K562 (cell line): ENCODE measurements at places on chromosomes 2 and 18.

- DNase-seq, result no peak
Measured at GRCh38 chr2:28974252-28974651, 6.8 kb upstream of the TOGARAM2 start.

GRCh38 chr2:45229411-45229810 lies 220.2 kb upstream of the SIX2 start:
- DNase-seq, result no peak

- no peak for DNase-seq
Measured at GRCh38 chr2:109069331-109070194, 59.4 kb upstream of the SH3RF3 start.

DNA sequence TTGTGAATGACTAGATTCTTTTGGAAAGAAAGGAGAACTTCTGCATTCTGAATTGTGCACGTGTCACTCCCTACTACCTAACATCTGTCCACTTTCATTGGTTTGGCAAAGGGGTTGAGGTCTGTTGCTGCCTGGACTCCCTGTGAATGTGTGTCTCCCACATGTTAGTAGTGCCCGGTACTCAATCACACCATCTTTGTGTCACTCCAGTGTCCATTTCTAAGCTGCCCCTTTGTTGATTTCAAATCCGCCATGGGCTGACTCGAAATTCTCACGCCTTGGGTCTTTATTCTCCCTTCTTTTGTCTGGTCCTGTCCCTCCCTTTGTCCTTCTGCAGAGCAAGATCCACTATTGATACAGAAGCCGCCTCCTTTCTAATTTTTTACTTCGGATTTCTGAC lies 7.5 kb downstream of the DPYSL5 start:
- DNase-seq, result no peak

DNA sequence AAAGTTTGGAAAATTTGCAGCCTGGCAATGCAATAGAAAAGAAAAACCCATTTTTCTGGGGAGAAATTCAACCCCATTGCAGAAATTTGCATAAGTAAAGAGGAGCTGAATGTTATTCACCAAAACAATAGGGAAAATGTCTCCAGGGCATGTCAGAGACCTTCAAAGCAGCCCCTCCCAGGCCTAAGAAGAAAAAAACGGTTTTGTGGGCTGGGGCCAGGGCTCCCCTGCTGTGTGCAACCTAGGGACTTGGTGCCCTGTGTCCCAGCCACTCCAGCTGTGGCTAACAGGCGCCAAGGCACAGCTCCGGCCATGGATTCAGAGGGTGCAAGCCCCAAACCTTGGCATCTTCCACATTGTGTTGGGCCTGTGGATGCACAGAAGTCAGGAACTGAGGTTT lies 224.5 kb downstream of the TXNL1 start:
- DNase-seq, result no peak

GRCh38 chr2:7007846-7008741 lies 90.9 kb downstream of the RNF144A start:
- peak; percentile 91 for DNase-seq

- DNase-seq, result no peak
Measured at GRCh38 chr2:172297950-172298349, 129.4 kb upstream of the ITGA6 start.
